ENCODE measurements at places on chromosomes 12 and 14.
A peak's percentile ranks its signal among the peaks of the same experiment; 100 is the strongest.

DNA sequence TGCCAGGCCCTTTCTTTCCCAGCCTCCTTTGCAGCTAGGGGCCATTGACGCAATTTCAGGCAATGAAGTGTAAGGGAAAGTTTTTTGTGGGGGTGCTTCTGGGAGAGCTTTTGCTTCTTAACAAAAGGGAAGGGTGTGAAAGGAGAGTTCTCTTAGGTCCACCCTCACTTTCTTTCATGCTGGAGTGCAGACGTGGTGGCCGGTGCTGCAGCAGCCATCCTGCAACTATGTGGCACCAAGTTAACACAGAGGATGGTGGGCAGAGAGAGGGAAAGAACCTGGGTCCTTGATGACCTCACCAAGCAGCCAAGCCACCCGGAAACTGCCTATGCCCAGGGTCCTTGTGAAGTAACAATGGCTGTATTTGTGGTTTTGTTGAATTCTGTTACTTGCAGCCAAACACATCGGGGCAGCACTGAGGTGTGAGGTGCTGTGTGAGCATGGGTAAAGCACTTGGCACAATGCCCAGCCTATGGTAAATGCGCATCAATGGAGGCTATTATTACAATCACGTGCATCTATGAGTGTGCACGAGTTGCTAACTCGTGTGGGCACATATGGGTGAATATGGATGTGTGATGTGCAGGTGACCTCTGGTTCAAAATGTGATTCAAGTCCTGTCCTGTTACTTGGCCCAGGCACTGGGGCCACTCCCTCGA, 122.6 kb downstream of the CALM1 start:
- no peak for DNase-seq

GRCh38 chr12:111143271-111143670, 222.9 kb upstream of the MYL2 start:
- DNase-seq = no peak

- no peak for DNase-seq
Observed at GRCh38 chr12:39682689-39683477, 63.3 kb upstream of the ABCD2 start.

- DNase-seq = no peak
Observed at GRCh38 chr12:19458733-19459132, 19.4 kb downstream of the AEBP2 start.

DNA sequence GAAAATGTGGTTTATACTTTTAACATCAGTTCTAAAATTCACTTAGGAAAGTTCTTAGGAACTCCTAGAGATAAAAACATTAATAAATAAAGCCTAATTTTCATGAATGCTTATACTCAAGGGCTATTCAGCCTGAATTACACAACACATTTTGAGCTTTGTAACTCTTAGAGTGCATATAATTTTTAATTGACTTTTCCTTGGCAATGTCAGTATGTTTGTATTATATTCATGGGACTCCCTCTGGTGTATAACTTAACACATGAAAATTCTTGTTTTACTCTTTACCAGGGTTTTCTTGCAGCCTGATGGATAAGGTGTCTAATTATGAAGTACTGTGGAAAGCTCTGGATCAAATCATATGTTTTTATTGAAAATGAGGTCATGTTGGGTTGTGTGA, 150.6 kb upstream of the HMGA2 start:
- DNase-seq = no peak

DNA sequence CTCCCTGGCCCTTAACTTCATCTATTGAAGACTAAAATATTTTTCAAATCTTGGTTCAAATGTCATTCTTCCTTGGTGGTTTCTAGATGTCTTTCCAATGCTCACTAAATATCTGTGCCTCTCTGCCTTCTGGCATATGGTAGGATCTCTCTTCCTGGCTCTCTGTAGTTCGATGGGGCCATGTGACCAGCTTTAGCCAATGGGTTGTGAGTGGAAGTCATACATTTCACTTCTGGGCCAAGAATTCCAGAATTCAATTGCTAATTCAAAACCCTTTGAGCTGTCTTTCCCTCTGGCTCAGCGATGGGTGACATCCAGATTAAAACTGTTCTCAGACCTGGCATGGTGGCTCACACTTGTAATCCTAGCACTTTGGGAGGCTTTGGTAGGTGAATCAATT, 25.8 kb upstream of the CTDSP2 start:
- DNase-seq = no peak

DNA sequence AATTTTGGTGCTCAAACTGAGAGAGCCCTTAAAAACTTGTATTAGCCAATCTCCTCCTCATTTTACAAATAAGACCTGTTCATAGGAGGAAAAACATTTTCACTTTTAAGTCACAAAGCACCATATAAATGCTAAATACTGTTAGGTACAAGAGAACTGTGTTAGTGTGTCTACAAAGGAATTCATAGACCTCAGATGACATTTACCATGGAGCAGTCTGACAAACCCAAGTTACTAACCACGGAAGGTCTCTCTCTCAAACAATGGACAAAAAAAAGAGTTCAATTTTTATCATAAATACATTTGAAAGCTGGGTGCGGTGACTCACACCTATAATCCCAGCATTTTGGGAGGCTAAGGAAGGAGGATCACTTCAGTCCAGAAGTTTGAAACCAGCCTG, 10.0 kb downstream of the SBNO1 start:
- no peak for DNase-seq

DNA sequence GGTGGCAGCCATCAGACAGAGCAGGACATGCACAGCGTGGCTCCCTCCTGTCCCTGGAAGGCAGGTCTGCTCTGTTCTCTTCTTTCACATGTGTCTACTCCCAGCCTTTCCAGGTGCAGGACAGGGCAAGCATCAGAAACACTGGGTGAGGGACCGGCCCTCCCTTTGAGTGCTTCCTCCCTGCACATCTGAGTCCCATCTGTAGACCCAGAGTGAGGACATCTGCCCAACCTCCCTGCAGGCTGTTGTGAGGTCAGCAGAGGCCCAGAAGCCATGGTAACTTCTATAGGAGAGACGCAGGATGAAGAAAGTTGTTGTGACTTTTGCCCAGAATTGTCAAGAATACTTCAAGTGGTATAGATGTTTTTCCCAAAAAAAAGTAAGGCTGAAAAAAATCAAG, 282.7 kb downstream of the CACNA1C start:
- DNase-seq = no peak

DNA sequence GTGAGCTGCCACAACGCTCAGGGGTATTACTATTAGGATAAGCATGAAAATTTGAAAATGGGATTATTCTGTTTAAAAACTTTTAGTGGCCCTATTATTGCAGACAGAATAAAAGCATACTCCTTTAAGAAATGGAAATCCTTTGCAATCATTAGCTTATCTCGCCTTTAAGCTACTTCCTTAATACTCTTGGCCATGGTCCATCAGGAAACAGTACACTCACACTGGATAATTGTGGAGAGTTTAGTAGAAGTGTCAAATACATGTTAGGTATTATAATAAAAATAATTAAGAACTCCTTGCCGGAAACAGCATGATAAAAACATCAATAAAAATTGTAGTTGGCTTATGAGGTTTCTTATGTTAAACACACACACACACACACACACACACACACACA, 100.4 kb upstream of the PPFIA2 start:
- no peak for DNase-seq

GRCh38 chr14:90605430-90605829, 208.6 kb downstream of the CALM1 start:
- no peak for DNase-seq

DNA sequence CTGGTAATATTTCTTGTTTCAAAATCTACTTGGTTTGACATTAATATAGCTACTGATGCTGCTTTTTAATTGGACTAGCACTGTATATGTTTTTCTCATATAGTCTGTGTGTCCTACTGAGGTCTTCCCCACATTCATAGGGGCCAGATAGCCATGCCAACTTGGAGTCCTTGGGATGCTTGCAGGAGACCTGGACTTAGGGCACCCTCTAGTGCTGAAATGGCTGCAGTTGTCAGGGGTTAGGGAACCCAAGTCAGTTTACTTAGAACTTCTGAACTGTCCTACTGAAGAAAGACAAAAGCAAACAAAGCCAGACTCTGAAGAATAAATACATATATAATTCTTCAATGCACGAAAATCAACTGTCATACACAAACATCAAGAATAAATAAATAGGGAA, 279.9 kb upstream of the SYT1 start:
- no peak for DNase-seq

- DNase-seq = peak; percentile 93
Observed at GRCh38 chr12:124914392-124915238, at the start of gene UBC. Gene UBC, minus strand, starts transcription at chr12:124914650. Its CDS starts 879 bp downstream, at chr12:124913771.

GRCh38 chr12:115998794-115999478, 278.6 kb downstream of the MED13L start:
- no peak for DNase-seq

- DNase-seq = no peak
Observed at GRCh38 chr12:24997496-24997895, 48.6 kb upstream of the BCAT1 start.

GRCh38 chr14:52272375-52272774, 4.9 kb downstream of the PTGDR start:
- DNase-seq = no peak

- DNase-seq = no peak
Observed at GRCh38 chr12:107091989-107092641, 1.2 kb downstream of the CRY1 start.

- no peak for DNase-seq
Observed at GRCh38 chr12:69527506-69528272, 57.5 kb downstream of the FRS2 start.
